Activated naive CD4-positive, alpha-beta T cell treated with anti-CD3 and anti-CD28 coated beads, Interleukin-2, amount 50 U/mL, for 72 hours (primary cell): ENCODE measurements at places on chromosomes 3 and 15.

GRCh38 chr15:68356778-68357177 lies 75.2 kb downstream of the ITGA11 start:
- DNase-seq: no peak

DNA sequence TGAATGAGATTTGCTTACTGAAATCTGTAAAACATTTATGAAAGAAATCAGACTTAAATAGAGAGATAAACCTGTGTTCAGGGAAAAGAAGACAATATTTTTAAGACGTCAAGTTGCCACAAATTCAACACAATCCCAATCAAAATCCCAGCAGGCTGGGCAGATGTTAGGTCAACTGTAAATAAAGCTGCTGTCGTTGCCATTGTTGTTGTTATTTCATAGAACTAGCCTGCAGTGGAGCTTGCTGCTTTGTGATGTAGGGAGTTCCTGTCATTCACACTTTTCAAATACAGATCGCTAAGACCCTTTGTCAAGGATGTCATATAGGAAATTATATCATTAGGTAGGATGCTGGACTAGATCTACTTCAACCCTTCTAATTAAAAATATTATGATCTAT lies 123.1 kb downstream of the NEO1 start:
- no peak for DNase-seq

- no peak for DNase-seq
Observed at GRCh38 chr15:50229336-50229735, 36.2 kb downstream of the HDC start.

DNA sequence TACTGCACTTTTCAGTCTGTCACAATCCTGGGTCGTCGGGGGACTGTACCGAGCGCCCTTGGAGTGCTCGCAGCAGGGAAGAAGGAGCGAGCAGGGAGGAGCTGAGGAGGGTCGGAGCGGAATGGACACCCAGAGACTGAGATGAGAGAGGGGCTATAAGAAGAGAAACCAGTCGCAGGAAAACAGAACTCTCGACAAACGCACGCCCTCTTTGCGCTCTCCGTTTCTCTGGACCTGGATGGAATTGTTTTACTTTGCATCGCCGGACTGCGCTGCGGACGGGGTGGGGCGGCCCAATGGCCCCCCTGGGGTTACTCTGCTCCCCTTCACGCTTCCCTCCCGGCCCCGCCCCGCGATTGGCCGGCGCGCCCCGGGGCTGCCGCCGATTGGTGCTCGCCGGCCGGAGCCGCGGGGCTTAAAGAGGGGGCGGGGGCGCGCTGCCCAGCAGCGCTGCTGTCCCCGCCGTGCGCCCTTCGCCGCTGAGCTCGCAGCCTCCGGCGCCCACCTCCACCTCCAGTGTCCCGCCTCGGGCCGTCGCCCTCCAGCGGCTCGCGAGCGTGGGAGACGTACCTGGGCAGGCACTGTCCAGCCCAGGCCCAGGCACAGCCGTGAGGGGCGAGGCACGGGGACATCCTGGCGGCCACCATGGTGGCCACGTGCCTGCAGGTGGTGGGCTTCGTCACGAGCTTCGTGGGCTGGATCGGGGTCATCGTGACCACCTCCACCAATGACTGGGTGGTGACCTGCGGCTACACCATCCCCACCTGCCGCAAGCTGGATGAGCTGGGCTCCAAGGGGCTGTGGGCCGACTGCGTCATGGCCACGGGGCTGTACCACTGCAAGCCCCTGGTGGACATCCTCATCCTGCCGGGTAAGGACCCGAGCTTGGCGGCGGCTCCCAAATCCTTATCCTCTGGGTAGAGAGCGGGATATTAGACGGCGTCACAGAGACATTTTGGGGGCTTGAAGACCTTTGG lies at the start of gene CLDN11:
TSS of gene CLDN11 (plus strand) at position 447 of the 977 bp plus-strand sequence. CDS start at position 646, 199 bp downstream.
- DNase-seq: no peak

- DNase-seq: peak; percentile 44
Observed at GRCh38 chr15:76204109-76204845, 107.0 kb downstream of the ETFA start.

DNA sequence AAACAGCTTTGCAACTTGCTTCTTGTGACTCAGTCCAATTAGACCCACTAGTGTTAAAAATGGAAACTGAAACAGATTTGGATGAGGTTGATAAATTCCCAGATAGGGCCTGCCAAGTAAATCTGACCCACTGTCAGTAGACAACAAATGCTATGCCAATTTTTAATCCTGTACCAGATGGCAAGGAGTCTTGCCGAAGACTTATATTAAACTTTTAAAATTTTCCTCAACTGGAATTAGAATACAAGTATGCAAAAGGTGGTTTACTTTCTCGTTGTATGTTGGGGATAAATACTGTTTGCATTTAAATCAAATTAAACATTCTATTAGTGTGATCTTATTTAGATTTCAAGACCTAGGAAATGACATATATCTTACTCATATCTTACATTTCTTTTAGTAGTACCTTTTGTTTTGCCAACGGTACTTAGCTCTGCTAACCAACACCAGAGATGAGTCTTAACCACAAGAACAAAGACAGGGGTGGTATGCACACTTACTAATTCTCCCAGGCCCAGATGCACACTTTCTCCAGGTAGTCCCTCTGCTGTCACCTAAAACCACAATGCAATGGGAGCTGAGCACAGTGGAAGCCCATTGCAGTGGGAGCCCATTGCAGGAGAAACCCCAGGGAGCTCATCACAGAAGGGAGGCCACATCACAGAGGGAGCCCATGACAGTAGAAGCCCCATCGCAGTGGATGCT lies 77.8 kb downstream of the WWTR1 start:
- DNase-seq: peak; percentile 24

DNA sequence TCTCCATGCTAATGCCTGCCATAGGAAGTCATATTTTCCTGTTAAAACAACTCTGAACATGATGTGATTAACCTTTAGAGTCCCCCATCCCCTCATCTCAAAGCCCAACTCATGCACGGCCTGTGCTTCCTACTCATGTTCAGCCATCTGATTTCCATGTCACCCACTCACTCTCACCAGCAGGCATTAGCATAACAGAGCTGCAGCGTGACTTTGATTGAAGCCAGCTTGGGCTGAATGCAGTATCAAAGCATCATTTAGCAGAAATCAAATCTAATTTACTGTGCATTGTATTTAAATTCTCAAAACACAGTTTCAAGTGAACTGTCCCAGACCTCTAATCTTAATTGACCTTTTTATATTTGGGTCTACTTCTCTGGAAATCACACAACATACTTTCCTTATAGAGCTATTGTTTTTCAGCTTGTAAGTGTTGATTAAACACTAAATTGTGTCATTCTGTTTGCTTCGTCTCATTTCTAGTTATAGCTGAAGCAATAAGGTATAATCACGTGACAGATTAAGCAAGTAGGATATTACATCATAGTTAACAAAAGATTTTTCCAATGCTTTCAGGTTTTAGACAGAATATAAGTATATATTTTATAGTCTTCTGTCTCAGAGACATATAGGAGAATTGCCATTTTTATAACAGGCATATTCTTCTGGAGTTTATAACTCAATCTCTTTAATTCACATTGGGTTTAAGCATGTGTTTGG lies 501.5 kb downstream of the ROBO2 start:
- no peak for DNase-seq

DNA sequence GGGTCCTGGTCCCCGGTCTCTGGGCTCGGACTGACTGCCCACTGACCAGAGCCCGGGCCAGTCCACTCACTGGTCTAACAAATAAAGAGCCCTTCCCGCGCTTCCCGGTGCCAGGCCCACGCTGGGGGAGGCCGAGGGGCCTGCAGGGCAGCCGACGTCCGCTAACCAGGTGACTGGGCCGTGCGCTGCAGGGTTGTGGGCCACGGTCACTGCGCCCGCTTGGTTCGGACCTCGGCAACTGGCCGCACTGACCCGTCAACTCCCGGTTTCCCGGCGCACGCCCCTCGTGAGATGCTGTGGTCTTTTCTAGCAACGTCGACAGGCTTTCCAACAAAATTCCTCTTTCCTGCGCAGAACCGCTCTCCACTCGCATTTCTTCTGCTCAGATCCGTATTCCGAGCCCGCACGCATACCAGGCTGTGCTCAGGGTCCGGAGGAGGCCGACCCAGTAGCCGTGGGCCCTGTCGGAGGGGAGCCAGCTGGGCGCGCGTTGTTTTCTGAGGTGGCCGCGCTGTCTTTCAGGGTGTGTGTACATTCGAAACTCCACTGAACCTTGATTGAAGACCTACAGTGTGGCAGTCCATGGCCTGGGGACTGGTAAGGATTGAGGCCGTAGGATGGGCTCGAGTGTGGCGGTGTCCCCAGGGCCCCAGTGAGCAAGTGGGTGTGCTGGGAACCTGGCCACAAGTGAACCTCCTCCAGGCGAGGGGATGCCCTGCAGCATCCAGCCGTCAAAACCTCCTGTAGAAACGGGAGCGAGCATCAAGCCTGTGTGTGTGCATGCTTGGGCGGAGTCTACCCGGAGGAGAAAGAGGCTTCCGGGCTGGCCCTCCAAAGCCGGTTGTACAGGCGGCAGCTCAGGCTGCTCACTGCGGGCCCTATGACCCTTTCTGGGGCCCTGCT lies 875 bp upstream of the NT5DC2 start:
- no peak for DNase-seq

DNA sequence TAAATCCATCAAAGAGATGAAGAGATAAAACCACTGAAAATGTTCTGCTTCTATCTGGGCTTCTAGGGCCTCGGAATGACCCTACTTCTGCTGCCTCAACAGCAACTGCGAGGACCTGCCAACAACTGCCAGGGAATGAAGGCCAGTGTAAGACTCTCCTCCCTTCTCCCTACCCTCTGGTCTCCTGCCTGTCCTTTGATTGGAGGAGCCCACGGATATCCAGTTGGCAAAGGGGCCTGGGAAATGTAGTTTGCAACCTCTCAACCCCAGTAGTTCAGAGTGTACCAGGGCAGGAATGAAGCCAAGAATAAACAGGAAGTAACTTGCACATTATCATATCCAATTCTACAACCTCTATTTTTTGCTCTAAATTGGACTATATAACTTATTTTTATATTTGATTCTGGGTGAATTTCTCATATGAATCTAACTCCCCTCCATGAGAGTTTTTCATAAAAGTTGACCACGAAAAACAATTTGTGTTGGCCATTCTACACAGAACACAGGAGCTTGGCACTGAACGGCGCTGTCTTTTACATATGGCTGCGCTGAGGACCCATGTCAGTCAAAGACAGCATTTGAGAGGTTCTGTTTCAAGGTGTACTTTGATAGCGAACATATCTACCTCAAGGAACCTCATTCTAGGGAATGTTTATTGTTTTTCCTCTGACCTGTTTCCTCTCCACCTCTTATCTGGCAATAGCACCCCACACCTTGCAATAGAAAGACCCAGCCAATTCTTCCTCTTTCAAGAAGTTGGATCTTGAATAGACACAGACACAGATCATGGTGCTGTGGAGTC lies 91.1 kb upstream of the RNF7 start:
- no peak for DNase-seq
